Neural progenitor cell (in vitro differentiated cells): ENCODE measurements at places on chromosomes 7 and 10. TPM values are rescaled to one million over a fixed set of nuclear protein-coding genes. Genes with fewer than 3 reads are reported as not detected.

The AGMO gene
- 0.30 and 0.59 TPM in 2 replicates for total RNA-seq

The ANKIB1 gene
- total RNA-seq: 37.7 and 52.1 TPM in 2 replicates

The UNC5B gene
- total RNA-seq: 3.3 and 9.2 TPM in 2 replicates

The SNX8 gene
- total RNA-seq: 3.6 and 15.0 TPM in 2 replicates

The RBP4 gene
- 0.28 TPM in 1 of 2 replicates, not detected in the other for total RNA-seq

- DNase-seq: no peak
These were observed 6.2 kb downstream of the SAR1A start for GRCh38 chr10:70164163-70164562.

DNA sequence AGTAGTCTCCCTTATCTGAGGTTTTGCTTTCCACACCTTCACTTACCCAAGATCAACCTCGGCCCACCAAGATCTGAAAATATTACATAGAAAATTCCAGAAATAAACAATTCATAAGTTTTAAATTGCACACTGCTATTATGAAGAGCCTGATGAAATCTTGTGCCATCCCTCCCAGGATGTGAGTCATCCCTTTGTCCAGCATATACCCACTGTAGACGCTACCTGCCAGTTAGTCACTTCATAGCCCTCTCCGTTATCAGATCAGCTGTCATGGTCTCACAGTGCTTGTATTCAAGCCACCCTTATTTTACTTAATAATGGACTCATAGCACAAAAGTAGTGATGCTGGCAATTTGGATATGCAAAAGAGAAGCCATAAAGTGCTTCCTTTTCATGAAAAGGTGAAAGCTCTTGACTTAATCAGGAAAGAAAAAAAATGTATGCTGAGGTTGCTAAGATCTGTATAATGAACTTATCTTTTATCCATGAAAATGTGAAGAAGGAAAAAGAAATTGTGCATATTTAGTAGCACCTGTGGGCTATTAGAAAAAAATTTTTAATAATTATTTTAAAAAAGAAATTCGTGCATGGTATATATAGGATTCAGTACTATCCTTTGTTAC lies 9.8 kb upstream of the MRPS16 start:
- no peak for DNase-seq

- no peak for DNase-seq
These were observed 8.5 kb downstream of the KCNMA1 start for GRCh38 chr10:77628906-77629730.

DNA sequence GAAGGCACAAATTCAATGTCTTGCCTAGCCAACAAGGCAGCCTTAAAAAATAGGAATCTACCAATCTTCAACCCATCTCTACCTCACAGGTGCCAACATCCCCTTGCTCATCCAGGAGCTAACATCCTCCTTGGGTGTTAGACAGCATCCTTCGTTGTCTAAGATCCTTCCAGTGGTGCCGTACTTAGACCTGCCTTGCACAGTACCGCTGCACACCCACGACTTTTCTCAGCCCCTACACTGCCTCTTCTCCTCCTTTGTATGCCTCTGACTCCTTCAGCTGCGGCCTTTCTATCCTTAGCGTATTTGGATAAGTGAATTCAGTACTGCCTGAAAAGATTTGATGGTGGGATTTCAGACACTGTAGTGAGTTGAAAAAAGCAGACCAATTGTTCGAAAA lies 15.9 kb upstream of the PRTFDC1 start:
- DNase-seq: no peak

- no peak for DNase-seq
These were observed 65.3 kb downstream of the JAZF1 start for GRCh38 chr7:28115261-28115660.
